ENCODE measurements at places on chromosomes 1 and 21.

DNA sequence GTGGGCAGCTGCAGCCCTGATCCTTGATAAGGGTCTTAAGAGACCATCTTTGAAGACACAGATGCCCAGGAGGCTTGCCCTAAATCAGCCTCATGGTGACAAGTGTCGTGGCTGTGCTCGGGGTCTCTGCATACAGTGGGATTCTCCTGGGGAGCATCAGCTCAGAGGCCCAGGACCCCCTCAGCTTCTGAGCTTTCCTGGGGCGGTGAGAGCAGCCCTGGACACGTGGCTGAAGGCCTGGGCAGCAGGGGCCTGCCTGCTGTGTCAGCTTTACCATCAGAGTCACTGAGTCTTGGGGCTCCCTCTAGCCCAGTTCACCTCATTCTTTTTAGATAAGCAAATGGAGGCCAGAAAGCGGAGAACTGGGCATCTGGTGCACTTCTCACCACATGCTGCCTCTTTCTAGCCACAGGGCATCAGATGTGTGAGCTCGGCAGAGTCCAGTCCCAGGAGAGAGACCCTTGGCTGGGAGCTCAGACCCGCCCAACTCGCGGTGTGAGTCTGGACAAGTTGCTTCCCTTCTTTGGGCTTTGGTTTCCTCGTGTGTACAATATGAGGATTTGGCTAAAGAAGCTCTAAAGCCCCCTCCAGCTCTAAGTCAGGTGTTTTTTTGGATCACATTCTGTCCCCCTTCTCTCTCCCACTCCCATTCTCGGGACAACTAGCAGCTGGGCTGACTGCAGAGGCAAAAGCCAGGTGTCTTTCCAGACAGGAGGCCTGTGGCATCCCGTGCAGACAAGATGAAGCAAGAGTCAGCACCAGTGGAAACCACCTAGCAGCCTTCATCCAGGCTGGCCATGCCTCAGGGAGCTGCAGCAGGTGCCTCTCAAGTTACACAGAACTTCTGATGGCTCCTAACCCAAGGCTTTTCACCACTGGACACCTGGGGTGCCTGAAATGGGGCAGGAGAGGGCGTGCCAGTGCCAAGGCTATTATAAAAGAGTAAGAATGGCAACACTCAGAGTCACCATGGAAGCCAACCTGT, 119.1 kb downstream of the KCNN3 start:
- no peak for DNase-seq

- DNase-seq, result peak; percentile 36
These were observed 46.1 kb upstream of the LPAR3 start for GRCh38 chr1:84939151-84939550.

GRCh38 chr21:31099122-31099521, 60.8 kb upstream of the KRTAP19-8 start:
- no peak for DNase-seq

DNA sequence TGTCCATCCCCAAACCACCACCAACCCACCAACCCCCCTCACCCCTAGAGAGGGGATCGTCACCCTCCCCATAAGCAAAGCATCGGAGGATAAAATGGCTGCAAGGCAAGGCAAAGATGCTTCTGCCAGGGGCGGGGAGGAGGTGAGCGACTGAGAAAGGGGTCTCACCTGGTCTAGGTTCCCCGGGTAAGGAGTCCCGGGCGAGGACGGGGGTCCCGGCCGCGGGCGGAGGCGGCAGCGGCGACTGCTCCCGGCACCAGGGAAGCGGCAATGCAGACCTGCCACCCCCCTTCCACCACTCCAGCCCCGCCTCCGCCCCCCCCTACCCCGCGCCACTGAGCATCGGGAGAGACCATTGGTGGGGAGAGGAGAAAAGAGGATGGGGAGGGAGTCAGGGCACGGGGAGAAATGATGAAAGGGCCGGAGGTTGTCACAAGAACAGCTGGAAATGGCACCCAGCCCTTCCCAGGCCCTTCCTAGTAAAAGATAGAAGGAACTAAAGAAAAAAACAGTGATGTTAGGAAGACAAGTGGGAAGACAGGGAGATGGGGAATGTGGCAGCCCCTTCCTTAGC, at the start of gene SV2A:
Gene SV2A, minus strand, starts transcription at position 274 of the 574 bp plus-strand sequence. CDS start 4,004 bp downstream, outside the sequence.
- DNase-seq, result peak; percentile 74

- DNase-seq, result no peak
These were observed 18.7 kb downstream of the PSMB2 start for GRCh38 chr1:35622510-35623178.

GRCh38 chr1:57704811-57705210, 281.0 kb upstream of the DAB1 start:
- DNase-seq, result no peak

DNA sequence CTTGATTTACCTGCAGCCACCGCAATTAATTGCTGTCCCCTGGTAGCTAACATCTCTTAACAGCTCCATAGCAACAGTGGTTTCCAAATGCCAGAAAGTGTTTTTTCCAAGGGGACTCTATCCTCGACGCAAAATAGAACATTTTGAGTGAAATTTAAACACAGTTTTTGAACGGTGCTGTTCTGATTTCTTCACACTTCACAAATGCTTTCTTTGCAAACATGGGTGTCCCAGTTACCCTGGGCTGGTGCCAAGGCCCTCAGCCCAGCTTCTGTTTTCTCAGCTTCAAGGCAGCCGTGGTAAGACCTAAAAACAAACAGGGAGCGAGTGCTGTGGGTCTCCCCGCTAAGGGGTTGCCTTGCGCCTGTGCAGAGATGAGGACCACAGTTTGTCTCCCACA, 147.3 kb upstream of the VAMP3 start:
- no peak for DNase-seq

- no peak for DNase-seq
These were observed 1359.1 kb upstream of the ADGRL2 start for GRCh38 chr1:80441664-80442063.

DNA sequence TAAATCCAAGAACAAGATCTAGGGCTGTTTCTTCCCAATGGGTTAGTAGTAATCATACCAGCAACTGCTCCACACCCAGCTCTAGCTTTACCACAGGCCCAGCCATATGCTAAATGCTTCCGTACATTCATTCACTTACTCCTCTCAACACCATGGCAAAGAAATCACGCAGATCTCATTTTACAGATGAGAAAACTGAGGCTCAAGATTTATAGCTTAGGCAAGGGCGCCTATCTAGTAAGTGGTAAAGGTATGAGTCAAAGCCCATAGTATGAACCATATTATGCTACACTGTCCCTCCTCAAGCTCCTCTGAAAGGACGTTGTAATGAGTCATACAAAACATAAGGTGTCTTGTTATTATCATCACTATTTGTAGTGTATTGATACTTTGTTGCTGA, 82.2 kb downstream of the NIBAN1 start:
- no peak for DNase-seq

- peak; percentile 57 for DNase-seq
These were observed 39.9 kb downstream of the PEX14 start for GRCh38 chr1:10514490-10515235.

- DNase-seq, result peak; percentile 45
These were observed 11.1 kb upstream of the MSTO1 start for GRCh38 chr1:155598842-155599331.

DNA sequence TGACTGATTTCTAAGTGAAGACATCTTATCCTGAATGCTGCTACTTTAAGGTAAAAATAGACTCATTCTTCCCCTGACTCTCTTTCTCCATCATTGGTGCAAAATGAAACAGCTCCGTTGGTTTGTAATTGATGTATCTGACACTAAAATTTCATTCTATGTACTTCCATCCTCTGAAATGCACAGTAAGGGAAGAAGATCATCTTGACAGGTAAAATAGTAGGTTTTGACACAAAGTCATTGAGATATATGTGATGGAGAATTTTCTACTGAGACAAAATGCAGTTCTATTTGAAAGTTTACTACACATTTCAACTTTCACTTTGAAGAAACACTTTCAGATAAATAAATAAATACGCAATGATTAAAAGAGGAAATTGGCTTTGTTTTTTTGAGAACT, 348.9 kb downstream of the SMYD3 start:
- no peak for DNase-seq

- DNase-seq, result no peak
These were observed 150.9 kb downstream of the NTMT2 start for GRCh38 chr1:170296642-170297041.

DNA sequence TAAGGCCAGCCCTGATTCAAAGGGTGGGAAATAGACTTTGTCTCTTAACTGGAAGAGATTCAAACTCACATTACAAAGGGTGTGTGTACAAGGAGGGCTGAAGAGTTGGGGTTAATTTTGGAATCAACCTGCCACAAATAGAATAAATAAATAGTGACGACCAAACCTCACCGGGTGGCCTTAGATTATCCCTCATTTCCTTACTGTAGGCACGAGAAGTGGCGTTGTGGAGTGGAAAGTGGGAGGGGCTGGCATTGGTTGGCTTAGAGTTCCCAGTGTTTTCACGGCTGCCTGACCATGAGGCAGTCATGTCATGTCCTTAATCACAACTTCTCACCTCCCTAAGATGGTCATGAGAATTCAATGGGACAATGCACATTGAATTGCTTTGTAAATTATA, 21.3 kb upstream of the RUNX1 start:
- no peak for DNase-seq

- DNase-seq, result no peak
These were observed 13.9 kb downstream of the KCNK1 start for GRCh38 chr1:233627823-233628222.

DNA sequence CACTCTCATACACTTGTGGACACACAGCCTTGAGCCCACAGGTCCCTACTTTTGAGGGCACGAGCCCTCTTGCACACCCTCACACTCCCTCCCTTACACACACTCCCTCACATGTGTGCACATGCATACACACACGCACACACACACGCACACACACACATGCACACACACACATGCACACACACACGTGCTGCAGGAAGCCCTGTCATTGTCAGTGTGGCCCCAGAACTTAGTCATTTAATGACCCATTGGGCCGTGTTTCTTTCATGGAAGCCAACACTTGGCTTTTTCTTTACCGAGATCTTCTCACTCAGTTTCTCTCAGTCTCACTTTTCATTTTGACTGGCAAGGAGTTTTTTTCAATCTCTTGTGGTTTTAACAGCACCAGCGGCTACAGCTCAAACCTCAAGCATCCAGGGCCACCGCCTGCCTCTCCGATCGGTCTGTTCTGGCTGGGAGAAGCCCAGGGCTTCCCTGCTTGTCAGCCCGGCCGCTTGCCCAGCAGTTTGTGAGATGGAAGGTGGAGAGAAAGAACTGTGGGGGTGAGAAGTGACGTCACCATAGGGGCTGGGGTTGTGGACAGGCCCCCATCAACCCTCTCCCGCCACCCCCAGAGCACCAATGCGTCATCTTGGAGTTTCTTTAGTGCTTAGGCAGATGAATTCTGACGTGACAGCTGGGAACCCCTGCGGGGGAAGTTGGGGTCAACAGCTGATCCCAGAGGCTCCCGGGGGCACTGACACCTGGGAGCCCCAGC, 15.8 kb upstream of the TNFRSF8 start:
- DNase-seq, result peak; percentile 36

GRCh38 chr1:23930861-23931490, 17.8 kb upstream of the CNR2 start:
- peak; percentile 68 for DNase-seq

GRCh38 chr1:45014321-45015028, 2.4 kb downstream of the UROD start:
- peak; percentile 73 for DNase-seq

- DNase-seq, result no peak
These were observed 180.7 kb downstream of the ADSS2 start for GRCh38 chr1:244271004-244271403.

GRCh38 chr1:158916085-158916484, 15.3 kb upstream of the PYHIN1 start:
- DNase-seq, result no peak

DNA sequence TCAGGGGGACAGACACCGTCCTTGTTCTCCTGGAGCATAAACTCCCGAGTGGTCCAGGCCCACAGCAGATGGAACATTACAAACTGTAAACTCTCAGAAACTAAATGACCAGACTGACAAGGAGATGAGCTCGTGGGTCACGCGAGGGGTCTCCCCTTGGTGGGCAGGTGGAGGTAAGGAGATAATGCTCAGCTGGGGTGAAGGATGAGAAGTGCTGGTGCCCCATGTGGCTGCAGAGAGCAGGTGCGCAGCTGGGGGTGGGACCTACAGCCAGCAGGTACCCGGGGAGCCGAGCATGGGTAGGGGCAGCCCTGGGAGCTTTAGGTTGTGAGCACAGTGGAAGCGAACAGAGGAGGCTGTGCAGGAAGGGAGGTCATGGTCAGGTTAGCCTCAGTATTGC, 40.1 kb downstream of the AJAP1 start:
- DNase-seq, result no peak

DNA sequence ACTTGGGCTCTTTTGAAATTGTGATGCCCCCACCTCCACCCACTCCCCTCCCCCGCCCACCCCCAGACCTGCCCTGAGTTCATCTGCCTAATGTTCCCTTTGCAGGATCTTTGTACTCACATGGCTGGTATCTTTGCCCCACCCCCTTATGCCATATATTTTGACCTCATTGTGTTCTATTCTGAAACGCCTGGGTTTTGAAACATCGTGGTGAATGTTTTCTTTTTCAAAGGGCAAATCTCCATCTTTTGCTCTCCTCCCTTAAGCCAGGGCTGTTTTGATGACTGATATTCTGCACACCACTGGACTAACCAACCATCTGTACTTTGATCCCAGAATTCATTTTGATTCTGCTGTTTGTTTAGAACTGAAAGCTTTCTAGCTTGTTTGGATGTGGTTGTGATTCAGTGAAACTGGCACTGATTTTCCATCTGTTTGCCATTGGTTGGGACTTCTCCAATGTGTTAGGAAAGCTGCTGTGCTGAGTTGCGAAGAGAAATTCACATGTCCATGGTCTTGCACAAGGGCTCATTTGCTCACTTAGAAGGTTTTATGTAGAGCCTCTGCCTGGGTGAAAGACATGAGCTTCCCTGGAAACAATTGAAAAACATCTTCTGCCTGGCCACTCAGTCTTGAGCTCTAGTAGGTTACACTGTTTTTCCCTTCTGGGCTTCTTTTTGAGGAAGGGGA, 16.5 kb downstream of the SMAP2 start:
- peak; percentile 22 for DNase-seq
